HepG2 (cell line): ENCODE measurements at places on chromosomes 2 and 18. TPM values are rescaled to one million over a fixed set of nuclear protein-coding genes. Genes with fewer than 3 reads are reported as not detected.

Gene CCDC85A
- not detected in 2 replicates for polyA plus RNA-seq

Gene MOGAT1
- 0.81 and 0.98 TPM in 2 replicates for polyA plus RNA-seq

Gene SUCLG1
- polyA plus RNA-seq: 45.3 and 58.7 TPM in 2 replicates

Gene SERPINB4
- not detected in 2 replicates for polyA plus RNA-seq

DNA sequence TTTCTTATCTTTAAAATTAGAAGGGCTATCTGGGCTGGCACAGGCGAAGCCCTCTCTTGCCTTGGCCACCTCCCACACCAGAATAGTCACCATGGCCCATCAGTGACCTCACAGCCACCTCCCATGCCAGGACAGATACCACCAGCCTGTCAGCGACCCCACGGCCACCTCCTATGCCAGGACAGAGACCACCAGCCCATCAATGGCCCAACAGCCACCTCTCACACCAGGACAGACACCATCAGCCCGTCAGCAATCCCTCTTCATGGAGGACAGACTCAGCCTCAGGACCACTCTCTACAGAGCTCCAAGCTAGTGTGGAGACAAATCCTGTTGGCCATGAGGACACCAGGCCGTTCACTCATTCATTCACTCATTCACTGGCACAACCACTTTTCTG, 74.6 kb downstream of the ASB1 start:
- no peak overlapping the region for H3K4me3 ChIP-seq
- no peak overlapping the region for H3K27ac ChIP-seq
- H3K4me1 ChIP-seq: peaks cover 25% of the 10 kb centered on the region
- no peaks in the 10 kb centered on the region for H3K27me3 ChIP-seq

- H3K4me1 ChIP-seq: no peaks in the 10 kb centered on the region
- no peak overlapping the region for H3K27ac ChIP-seq
- peaks cover 79% of the 10 kb centered on the region for H3K27me3 ChIP-seq
- DNase-seq: no peak
Observed at GRCh38 chr2:72089537-72089936, 58.1 kb downstream of the CYP26B1 start.

DNA sequence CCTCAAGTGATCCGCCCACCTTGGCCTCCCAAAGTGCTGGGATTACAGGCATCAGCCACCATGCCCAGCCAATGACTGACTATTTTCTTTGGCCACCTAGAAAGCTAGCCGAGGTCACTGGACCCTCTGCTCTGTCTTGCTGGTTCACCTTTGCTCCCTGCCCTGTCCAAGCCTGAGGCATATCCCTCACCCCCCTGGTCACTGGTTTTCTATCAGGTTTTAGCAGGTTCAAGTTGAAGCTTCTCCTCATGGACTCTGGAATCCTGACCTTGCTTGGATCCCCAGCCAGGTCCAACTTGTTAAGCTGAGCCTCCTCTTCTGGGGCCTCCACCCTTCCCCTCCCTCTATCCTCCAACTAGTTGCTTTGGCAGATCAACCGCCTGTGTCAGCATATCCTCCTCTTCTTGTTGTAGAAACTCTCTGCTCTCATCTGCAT, 33.4 kb downstream of the PAX8 start:
- H3K4me3 ChIP-seq: no peak overlapping the region
- H3K27ac ChIP-seq: no peak overlapping the region
- H3K4me1 ChIP-seq: peaks cover 59% of the 10 kb centered on the region
- peak; percentile 19 for DNase-seq
- H3K36me3 ChIP-seq: no peaks in the 10 kb centered on the region

GRCh38 chr2:88058191-88058590, 2.6 kb upstream of the KRCC1 start:
- no peak overlapping the region for H3K4me3 ChIP-seq
- no peak overlapping the region for H3K27ac ChIP-seq
- 0 out of 2 replicates have a peak, but pooled peaks cover 1% of the 10 kb centered on the region for H3K36me3 ChIP-seq
- peaks cover 78% of the 10 kb centered on the region for H3K4me1 ChIP-seq
